ENCODE measurements at places on chromosomes 5 and 9.
A peak's percentile ranks its signal among the peaks of the same experiment; 100 is the strongest.

DNA sequence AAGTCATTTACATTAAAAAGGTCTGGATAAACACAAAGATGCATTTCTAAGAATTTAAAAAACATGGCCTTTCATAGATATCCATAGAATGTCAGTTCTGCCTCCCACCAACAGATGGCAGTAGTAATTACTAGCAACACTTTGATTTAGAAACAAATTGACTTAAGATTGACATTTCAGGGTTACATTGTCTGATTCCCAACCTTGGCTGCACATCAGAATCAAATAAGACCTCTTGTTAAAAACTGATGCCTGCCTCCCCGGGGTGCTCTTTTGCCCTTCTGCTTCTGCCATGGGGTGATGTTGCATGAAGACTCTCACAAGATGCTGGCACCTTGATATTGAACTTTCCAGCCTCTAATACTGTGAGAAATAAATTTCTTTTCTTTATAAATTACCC lies 146.2 kb upstream of the GPR151 start:
- DNase-seq = peak; percentile 68

GRCh38 chr9:16342246-16343020 lies 528.0 kb downstream of the BNC2 start:
- DNase-seq = no peak

- no peak for DNase-seq
Observed at GRCh38 chr5:91090995-91091394, 292.1 kb downstream of the ARRDC3 start.

- no peak for DNase-seq
Observed at GRCh38 chr9:131334629-131335367, 45.3 kb downstream of the PLPP7 start.

DNA sequence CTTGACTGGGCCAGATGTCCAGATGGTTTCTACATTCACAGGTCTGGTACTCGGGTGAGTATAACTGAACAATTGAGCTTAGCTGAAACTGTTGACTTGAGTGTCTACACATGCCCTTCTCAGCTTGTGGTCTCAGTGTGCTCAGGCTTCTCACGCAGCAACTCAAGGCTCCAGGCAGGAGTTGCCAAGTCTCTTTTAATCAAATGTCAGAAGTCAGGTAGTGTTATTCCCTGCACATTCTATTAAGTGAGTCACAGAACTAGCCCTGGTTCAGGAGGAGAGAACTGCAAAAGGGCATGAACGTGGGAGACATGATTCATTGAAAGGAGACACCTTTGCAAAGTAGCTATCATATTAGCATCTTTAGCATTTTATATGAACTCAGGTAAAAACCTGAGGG lies 199.3 kb upstream of the ACTBL2 start:
- DNase-seq = no peak

DNA sequence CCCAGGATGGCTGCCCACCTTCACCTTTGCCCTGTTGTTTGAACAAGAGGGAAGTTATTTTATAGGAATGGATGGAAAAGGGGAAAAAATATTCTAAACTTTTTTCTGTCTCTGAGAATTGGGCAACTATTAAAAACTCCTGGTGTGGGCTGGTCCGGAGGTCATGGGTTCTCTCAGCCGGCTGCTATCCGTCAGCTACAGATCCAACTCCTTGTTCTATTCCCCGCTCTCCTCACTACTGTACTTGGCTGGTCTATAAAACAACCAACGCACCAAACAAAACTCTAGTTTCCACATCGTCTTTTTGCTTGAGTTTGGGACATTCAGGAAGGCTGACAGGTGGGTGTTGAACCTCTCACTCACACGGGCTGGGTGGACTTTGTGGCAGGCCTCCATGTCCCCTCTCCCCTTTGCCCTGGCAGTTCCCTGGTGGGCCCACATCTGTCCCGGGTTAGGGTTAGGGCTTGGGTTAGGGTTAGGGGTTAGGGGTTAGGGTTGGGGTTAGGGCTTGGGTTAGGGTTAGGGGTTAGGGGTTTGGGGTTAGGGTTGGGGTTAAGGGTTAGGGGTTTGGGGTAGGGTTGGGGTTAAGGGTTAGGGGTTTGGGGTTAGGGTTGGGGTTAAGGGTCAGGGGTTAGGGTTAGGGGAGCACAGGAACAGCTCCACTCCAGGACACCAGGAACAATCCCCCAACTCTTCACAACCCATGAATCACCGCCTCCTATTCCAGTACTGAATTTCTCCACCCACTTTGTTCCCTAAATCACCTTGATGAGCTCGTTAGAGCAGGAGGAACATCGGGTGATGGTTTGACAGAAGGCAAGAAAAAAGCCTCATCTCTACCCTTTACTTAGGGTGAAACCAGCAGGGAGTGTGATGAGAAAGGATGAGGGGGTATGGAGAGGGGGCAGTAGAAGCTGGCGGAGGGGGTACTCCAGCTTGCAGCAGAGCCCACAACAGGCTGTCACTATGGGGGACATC lies 302.1 kb upstream of the IRX4 start:
- no peak for DNase-seq

GRCh38 chr5:32030222-32030621 lies 143.9 kb downstream of the GOLPH3 start:
- DNase-seq = no peak

- no peak for DNase-seq
Observed at GRCh38 chr5:154076240-154076922, 37.6 kb downstream of the MFAP3 start.

DNA sequence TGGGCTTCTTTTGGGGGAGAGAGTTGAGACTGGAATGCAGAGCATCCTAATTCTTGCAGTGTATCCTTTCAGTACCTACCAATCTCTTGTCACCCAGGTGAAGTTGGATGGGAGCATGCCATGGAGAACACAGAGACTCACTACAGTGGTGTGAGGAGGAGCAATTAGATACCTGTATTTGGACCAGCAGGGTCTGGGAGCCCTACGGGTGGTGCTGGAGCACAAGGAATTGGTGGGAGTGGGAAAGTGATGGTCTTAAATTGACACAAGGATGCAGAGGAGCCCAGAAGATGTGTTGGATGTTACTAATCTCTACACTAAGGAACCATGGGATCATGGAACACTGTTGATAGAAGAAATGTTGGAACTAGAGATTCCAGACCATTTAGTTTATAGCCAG lies 212.7 kb downstream of the CHSY3 start:
- DNase-seq = no peak

GRCh38 chr9:86660146-86660943 lies 287.0 kb downstream of the GAS1 start:
- DNase-seq = no peak

DNA sequence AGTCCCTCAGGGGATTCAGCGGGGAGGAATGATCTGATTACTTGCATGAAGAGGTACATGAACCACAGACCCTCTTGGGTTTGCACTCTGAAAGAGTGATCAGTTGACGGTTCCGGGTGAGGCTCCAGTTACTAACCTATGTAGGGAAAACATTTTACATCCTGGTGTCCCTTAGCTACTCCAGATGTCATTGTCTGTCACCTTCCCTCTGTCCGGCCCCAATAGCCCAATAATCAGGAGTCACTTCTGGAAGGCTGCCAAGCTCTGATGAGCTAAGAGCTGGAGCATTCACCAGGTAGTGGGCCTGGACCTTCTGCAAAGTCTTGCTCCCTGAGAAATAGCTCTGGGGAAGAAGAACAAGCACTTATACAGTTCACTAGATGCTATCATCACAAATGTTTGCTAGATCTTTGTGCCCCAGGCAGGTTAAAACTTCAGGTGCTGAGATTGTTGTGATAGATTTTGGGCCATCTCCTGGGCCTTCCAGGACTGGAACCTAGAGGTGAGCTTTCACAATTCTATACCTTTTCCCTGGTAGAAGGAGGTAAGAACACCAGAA lies 64.5 kb downstream of the ENTREP1 start:
- no peak for DNase-seq

DNA sequence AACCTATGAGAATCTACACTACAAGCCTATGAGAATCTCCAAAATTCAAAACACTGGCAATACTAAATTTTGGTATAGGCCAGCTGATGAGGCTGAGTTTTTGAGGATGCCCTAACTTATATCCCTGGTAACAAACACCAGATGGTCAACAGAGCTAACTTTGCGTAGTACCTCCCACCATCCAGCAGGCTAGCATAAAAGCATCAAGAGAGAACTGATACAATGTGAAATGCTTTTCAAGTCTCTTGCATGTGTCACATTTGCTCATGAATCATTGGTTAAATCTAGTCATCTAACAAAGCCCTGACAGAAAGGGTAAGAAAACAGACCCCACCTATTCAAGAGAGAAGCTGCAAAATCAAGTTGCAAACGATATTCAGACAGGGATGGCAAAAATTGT lies 1609.7 kb upstream of the CDH9 start:
- DNase-seq = peak; percentile 16

DNA sequence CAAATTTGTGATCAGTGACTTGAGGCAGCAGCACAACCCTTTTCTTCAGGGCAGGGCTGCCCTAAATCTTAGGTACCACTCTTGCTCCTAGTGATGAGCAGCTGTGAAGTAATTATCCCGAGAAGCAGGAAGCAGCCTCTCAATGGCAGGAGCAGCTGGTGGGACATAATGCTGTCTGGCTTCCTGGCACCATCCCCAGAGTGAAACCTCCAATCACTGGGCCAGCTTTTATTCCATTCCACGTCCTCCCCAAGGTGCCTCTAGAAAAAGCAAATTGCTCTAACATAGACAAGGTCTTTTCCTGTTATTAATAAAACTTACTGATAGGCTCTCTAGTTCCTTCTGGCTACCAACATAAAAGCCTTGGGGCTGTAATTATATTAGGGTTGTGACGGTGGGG lies 154.0 kb downstream of the FRMD3 start:
- no peak for DNase-seq

GRCh38 chr5:180234271-180234670 lies 25.3 kb upstream of the RASGEF1C start:
- no peak for DNase-seq

GRCh38 chr9:86778761-86779160 lies 168.5 kb downstream of the GAS1 start:
- no peak for DNase-seq

- no peak for DNase-seq
Observed at GRCh38 chr9:100724886-100725285, 147.0 kb downstream of the CAVIN4 start.

- DNase-seq = no peak
Observed at GRCh38 chr5:84673785-84674184, 289.1 kb upstream of the EDIL3 start.

DNA sequence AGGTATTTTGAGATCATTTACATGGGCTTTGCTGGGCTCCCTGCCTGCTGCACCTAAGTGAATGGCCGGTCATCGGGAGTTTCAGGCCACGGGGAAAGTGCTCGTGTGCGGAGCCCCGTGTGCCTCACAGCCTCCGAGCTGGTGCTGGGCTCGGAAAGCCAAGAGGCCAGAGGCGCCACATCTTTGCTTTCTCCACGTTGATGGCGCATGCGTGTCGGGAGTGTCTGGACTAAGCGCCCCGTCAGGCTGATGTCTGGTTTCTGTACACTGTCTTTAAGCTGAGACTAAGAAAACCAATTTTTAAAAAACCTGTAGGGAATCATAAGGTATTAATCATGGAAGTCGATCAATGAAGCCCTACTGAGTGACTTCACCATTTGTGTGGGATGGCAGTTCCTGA lies 69.1 kb downstream of the OTULIN start:
- DNase-seq = no peak

- DNase-seq = peak; percentile 39
Observed at GRCh38 chr5:169116961-169117461, 183.9 kb downstream of the SLIT3 start.

DNA sequence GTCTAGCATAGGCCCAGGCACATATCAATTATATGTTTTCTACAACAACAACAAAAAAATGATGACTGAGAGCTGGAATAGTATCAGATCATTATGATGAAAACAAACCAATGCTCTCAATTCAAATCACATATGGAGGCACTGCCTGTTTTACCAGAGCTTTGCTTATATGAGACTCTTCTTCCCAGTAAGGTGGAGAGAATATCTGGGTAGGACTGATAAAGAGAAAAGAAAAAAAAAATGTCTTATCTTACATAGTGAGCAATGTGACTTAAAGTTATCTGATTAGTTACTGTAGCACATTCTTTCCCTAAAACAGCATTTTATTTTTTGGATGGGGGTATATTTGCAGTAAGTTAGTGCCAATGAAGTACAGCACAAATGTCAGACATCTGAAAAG lies 154.8 kb downstream of the RAB3C start:
- DNase-seq = no peak

GRCh38 chr5:142506756-142507155 lies 179.1 kb downstream of the FGF1 start:
- DNase-seq = no peak

DNA sequence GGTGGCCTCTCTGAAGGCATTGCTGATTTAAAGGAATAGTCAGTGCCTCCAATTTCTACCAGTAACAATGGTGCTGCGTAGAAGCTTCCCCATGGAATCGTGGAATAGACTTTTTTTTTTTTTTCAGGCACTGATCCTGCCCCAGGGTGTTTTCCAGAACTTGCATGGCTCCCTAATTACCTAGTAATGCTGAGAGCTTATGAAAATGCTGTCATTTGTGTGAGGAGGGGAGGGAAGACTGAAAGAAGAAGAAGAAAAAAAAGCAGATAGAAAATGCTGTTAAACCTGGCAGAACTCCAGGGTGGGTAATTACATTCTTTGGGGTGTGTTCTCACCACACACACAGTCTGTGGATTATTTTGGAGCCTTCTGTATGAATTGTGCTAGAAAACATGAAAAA lies 4.8 kb upstream of the GRIA1 start:
- no peak for DNase-seq

DNA sequence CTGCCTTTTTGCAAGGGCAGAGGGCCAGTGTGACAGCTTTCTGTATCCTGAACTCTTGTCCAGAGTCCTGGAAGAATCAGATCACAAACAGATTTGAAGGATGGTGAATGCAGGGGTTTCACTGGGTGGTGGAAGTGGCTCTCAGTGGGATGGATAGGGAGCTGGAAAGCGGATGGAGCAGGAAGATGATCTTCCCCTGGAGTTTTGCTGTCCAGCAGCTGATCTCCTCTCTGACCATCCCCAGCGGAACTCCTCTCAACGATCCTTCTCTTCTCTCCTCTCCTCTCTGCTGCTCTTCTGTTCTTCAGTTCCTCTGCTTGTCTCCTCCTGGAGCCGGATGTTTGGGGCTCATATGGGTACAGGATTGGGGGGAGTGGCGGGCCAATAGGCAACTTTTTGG lies 108.3 kb upstream of the HMHB1 start:
- no peak for DNase-seq

All from HT-29 (cell line).